Activated gamma-delta T cell treated with anti-CD3 and anti-CD28 coated beads, Interleukin-2, amount 50 U/mL, for 16 hours (primary cell): ENCODE measurements at places on chromosomes 6 and 20.

DNA sequence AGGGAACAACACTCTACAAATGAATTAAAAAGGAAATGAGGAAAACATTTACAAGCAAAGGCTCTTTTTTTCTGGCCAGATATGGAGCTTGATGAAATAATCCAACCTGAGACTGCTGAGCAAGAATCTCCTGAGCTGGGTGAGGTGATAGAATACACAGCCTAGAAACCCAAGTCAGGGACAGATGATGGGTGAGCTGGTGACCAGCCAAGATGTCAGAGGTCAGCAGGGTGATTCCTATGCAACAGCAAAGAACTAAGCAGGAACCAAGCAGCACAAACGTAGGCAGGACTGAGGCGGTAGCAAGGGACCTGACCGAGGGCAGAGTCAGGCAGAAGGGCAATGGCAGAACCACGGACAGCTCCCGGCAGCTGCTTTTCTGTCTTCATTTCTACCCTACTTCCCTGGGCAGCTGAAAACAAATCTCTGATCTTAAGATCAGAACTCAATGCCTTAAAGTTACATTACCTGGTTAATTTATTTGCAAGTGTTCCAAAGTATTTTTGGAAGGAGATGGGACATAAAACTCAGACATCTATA, 75.1 kb downstream of the CDC40 start:
- DNase-seq: no peak

DNA sequence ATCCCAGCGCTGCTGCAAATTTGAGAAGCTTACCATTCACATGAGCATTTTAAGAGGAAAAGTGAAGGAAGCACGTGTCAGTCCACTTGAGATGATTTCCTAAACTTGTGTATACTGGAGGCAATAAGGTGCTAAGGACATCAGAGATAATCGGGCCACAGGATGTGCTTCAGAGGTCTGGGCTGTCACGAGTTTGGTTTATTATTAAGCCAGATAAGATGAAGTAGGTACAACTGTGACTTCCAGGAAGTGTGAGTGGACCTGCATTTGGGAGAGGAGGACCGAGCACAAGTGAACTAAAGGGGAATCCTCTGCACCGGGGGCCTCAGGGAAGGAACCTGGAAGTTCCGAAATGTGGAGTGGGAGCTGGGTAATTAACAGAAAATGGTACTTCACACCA, 1.4 kb downstream of the SAMD5 start:
- no peak for DNase-seq

DNA sequence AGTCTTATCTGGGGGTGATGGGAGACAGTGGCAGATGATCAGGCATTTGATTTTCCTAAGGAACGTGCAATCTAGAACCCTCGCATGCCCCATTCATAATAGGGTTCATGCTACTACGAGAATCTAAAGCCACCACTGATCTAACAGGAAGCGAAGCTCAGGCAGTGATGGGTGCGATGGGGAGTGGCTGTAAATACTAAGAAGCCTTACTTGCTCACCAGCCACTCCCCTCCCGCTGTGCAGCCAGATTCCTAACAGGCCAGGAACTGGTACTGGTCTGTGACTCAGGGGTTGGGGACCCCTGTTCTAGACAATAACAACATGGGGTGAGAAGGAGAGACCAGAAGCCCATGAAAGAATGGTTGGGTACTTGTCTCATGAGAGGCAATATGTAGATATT, 4.5 kb downstream of the TREML4 start:
- DNase-seq: no peak

- no peak for DNase-seq
Measured at GRCh38 chr6:12082368-12082767, 70.3 kb downstream of the HIVEP1 start.
